ENCODE measurements at places on chromosomes 16 and 17.

- DNase-seq: no peak
These were observed 7.4 kb upstream of the COX10 start for GRCh38 chr17:14061666-14062560.

DNA sequence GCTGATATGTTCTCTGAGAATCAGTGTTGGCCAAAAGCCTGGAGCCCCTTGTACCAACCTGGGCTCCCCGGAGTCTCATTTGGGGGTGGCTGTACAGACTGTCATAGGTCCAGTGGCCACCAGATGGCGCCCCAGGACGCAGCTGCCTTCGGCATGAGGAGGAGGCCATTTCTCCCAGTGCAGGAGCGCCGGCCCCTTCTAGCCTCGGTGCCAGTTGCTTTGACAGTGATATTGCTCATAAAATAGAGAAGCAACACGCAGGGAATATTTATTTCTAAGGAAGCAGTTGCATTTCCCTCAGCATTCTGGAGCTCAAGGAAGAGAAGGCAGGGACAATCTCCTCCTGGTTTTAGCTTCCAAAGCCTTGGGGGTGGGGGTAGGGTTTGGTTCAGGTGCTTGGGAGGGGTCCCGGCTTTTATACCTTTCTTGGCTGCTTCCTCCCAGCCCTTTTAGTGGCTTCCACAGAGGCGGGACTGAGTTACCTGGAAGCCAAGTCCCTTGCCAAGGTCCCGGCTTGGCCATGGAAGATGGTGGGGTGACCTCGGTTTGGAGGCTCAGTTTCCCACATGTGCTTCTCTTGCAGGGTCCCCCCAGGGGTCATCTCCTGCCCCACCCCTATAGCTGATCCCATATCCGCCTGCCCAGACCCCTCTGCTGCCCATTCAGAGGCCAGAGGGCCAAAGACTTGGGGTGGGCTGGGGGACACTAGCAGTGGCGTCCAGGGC, 117.8 kb upstream of the CDC42EP4 start:
- DNase-seq: peak; percentile 45

GRCh38 chr16:84535408-84535807, 30.9 kb upstream of the MEAK7 start:
- DNase-seq: no peak

- DNase-seq: no peak
These were observed 114.4 kb downstream of the SEC14L1 start for GRCh38 chr17:77254951-77255825.

- DNase-seq: no peak
These were observed 13.8 kb upstream of the SPOP start for GRCh38 chr17:49691677-49692191.

DNA sequence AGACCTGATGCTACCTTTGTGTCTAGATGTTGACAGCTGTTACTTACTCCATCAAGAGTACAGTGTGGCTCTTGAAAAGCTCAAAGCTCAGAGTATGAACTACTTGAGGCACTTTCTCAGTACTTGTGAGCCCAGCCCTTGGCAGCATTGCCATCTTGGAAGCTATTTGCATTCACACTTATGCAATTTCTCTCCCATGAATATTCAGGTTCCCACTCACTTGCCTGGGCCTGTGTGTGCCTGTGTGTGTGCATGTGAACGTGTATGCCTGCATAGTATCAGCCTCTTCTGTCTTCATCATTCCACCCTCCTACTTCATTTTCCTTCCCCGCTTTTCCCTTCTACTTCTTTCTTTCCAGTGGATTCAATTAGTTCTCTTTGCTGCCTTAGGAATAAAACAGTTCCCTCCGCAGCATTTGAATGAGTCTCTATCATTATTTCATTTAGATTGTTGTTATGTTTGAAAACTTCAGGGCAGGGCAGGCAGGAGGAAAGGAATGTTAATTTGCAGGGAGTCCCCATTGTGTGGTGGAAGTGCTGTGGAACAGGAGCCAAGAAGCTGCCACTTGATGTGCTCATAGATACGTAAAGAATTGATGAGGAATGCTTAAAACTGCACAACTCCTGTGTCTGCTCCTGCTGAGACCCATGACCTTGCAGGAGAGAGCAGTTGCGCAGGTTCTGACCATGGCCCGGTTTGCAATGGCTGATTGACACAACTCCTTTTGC, 58.9 kb downstream of the HS3ST4 start:
- no peak for DNase-seq

DNA sequence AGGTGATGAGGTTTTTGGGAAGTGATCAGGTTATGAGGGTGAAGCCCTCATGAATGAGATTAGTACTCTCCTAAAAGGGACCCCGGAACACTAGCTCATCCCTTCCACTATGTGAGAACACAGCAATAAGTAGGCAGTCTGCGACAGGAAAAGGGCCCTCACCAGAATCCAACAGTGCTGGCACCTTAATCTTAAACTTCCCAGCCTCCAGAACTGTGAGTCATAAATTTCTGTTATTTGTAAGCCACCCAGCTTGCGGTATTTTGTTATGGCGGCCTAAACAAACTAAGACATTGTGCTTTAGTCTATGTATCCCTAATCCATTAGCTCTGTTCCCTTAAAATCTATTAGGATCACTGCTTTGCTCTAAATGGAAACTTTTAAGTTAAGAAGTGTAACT, 8.5 kb downstream of the SLFN12 start:
- DNase-seq: no peak

DNA sequence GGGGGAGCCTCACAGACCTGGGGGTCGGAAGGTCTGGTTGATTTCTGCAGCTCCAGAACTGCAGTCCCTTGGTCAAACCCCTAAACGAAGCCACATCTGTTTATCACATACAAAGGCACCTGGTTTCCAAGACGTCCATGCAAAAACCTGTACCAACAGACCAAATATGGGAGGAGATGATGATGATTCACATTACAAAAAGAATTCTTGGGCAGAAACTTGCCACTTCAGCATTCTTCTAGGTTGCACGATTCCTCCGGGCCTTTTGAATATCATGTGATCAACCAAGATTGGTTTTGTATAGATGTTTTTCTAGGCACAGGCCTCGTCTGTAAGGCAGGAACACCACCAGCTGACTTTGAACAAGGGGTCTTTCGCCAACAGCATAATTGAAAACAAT, 466.3 kb downstream of the SOX9 start:
- DNase-seq: no peak

DNA sequence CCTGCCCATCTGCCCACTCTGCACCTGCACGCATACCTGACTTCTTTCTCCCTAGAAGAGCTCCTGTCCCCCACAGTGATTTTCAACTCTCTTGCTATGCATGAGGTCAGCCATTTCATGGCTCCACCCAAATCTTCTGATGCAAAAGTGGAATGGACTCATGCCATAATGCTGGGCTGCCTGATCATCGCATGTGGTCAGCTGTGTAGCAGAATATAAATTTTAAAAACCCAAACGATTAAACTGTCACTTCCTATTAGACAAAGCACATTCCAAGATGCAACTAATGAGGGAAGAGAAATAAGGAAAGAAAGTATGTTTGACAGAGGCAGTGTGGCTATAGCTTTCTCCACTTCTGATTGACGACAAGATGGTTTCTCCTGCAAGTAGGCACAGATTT, 26.1 kb downstream of the GRIN2A start:
- no peak for DNase-seq

DNA sequence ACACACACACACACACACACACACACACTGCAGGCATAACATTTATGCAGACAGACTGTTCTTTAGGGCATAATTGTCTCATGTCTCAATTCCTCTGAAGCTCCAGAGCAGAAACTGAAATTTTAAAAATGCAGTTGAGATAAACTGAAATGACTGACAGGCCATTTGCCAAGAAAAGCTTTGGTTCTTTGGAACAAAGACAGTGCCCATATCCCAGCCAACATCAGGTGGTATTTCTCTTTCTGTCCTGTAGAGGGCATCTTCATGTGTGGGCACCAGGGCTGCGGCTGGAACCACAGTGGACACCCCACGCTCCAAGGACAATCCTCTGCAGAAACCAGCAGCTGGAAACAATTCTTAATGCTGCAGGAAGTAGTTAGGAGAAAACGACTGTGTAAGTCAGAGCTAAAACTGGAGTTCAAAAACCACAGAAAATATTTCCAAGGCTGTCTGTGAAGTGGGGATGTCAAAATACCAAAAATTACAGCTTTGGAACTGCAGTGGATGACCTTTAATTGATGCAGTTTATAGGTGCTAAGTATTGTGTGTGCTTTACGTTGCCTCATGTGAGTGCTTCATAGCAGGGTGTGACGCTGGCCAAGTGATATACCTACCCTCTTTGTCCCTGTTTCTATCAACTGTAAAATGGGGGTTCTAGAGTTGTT, 10.6 kb upstream of the MEFV start:
- no peak for DNase-seq

DNA sequence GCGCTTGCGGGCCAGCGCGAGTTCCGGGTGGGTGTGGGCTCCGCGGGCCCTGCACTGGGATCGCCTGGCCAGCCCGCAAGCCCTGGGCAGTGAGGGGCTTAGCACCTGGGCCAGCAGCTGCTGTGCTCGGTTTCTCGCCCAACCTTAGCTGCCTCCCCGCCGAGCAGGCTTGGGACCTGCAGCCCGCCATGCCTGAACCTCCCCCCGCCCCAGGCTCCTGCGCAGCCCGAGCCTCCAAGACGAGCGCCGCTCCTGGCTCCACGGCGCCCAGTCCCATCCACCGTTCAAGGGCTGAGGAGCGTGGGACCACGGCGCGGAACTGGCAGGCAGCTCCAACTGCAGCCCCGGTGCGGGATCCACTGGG, 12.3 kb upstream of the ZFP90 start:
- DNase-seq: no peak

DNA sequence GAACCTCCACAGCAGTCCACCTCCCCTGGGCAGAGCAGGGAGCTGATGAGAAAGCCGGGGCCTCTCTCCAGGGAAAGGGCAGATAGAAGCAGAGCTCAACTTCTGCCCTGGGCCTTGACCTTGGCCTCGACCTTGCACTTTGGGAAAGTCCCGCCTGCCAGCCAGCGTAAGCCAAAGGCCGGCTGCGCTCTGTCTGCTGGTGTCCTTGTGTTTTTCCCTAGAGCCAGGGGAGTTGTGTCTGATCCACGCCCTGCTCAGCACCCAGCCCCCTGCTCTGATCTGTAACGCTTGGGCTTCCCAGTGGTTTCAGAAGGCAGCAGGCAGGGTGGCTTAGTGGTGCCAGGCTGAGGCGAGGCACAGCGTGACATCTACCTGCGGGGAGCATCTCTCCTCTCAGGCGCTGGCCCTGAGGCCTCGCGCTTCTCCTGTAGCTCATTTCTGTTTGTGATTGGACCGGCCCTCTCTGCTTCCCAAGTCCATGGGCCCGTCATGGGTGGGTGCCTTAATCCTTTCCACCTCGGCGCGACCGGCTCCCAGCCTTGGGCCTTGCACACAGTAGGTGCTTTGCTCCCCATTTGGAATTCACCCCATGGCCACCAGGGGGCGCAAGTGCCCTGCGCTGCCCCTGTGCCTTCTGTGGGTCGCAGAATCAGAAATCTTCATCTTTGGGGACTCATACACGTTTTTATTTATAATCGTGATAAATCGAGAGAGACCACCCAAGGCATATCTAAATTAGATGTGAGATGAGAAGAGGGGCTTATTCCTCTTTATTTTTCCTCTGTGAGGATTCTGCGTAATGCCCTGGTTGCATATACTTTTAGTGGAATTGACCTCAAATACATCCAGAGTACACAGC, 24.2 kb downstream of the SGSH start:
- DNase-seq: no peak

DNA sequence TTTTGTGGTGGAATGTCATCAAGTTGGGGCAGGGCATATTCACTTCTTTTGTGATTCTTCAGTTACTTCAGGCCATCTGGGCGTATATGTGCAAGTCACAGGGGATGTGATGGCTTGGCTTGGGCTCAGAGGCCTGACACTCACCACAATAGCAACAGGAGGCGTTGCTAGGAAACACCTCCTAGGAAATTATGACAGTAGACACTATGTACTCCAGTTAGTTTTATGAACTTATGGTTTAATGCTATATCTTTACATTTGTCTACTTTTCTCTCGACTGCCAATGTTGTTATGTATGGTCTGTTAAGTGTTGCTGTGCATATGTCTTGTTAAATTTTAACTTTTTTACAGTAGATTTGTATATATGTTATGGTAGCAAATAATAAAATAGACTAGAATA, 788.7 kb upstream of the GOT2 start:
- no peak for DNase-seq
